Stimulated activated CD4-positive, alpha-beta T cell treated with anti-CD3 and anti-CD28 coated beads, TNF-alpha, amount 100 ng/mL, for 4 hours (primary cell): ENCODE measurements at places on chromosomes 5 and 9.

DNA sequence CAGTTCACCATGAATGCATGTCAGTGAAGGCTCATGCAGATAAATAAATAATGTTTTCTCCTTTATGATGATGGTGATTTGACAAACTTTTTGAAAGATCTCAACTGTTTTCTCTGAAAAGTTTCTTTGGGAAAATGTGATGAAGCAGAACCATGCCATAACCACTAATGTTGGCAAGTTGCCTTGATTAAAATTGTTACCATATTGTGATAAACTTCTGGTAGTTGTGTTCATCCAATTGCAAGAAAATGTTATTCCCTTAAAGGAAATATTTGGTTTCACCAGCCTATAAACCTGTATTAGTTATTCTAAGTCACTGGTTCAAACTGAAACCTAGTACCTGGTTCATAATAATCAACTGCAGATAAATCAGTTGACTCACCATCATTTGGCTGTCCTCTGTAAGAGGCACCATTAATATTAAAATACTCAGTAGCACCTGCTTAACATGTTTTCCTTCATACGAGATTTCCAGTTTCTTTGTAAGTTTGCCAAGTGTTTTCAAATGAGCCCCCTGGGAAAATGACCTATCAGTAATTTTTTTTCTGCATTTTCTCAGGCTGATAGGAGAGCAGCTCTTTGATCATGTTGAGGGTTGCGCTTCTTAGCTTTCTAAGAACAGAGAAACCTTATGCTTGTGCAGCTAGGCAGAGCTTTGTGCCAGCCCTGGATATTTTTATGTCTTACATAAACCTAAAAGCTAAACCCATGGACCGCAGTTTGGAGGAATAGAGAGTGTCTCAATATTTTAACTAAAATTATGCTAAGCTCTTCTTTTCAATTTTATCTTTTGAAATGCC is 88.0 kb downstream of the LURAP1L start:
- no peak for DNase-seq

GRCh38 chr5:160506006-160507004 is 84.7 kb downstream of the PTTG1 start:
- DNase-seq: peak; percentile 14

DNA sequence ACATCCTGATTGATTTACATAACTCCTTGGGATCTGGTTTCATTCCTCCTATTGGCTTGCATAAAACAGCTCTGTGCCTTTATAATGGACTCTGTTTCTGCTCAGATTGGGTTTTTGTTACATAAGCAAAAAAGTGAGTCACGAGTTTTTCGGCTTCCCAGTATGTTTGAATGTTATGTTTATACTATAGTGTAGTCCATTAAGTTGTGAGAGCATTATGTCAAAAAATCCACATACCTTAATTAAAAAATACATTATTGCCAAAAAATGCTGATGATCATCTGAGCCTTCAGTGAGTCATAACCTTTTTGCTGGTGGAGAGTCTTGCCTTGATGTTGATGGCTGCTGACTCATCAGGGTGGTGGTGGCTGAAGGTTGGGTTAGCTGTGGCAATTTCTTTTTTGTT is 144.6 kb downstream of the CCDC171 start:
- DNase-seq: no peak

DNA sequence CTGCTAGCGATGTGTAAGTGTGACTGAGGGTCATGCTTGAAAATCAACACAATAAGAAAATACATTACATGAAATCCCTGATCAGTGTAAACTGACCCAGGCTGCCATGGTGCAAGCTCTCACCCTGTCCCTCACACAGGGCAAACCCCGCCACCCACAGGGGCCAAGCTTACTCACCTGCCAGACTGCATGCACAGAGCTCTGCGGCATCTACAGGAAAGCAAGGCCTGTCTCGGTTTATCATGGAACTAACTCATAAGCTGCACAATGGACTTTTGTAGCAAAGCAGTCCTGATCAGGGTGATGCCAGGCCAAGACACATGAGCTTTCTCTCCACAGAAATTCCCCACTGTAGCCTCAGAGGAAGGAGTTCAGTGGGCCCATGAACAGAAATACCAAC is 9.7 kb downstream of the IPPK start:
- DNase-seq: no peak

- DNase-seq: no peak
These were observed 55.0 kb downstream of the RASGEF1C start for GRCh38 chr5:180153991-180154390.

DNA sequence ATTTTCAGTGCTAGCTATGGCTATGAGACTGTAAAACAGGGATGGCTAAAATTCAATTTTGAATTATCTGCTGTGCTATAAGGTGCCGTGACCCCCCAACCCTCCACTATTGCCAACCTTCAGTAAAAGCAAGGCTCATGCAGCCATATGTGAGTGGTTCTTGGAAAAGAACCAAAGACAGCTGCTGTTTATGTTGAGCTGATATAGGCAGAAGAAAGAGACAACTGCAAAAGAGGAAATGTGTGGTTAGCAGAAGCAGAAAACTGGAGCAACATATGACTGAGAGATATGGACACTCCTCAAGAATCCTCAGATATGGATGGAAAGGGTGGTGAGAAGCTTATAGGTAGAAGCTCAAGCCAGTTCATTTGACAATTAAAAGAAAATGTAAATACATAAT is 200.3 kb downstream of the TLE1 start:
- DNase-seq: no peak

DNA sequence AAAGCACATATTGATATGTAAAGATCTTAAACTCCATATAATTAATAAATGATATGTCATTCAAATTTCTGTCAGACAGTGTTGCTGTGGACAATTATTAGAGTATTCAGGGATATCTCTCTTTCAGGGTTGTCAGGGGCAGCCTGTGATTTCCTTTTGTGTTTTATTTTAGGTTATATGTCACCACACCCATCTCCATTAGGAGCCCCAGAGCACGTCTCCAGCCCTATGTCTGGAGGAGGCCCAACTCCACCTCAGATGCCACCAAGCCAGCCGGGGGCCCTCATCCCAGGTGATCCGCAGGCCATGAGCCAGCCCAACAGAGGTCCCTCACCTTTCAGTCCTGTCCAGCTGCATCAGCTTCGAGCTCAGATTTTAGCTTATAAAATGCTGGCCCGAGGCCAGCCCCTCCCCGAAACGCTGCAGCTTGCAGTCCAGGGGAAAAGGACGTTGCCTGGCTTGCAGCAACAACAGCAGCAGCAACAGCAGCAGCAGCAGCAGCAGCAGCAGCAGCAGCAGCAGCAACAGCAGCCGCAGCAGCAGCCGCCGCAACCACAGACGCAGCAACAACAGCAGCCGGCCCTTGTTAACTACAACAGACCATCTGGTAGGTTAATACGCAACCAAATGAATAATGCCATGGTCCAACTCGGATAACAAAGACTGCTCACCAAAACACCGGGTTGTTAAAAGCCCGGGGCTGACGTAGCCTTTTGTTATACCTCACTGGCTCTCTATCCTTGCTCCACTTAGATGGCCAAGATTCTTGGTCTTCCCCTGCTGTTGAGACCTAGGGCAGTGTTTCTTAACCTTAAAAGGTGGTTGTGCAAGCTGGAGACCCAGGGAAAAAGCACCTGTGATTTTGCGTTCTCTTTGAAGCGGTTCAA is 24.4 kb downstream of the SMARCA2 start:
- no peak for DNase-seq

GRCh38 chr5:83453937-83454336 is 17.6 kb upstream of the VCAN start:
- no peak for DNase-seq

GRCh38 chr9:109342878-109343277 is 22.0 kb upstream of the EPB41L4B start:
- no peak for DNase-seq

DNA sequence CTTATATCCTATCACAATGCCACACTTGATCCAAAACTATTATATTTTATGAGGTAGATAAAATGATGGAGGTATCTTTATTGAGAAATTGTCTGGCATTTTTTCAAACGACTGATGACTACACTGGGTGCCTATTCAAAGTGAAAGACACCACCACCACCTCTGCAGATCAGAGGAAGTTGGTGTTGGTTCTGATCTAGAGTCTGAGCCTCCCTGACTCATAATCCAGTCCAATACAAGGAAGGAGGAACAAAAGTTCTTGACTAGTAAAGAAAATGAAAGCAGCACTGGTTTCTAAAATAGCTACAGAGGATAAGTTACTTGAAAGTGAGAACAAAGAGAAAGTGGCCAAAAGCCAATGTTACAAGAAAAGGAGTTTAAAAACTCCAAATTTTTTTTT is 139.9 kb downstream of the RFX3 start:
- peak; percentile 4 for DNase-seq

GRCh38 chr9:93587651-93588347 is 11.4 kb downstream of the PHF2 start:
- no peak for DNase-seq

DNA sequence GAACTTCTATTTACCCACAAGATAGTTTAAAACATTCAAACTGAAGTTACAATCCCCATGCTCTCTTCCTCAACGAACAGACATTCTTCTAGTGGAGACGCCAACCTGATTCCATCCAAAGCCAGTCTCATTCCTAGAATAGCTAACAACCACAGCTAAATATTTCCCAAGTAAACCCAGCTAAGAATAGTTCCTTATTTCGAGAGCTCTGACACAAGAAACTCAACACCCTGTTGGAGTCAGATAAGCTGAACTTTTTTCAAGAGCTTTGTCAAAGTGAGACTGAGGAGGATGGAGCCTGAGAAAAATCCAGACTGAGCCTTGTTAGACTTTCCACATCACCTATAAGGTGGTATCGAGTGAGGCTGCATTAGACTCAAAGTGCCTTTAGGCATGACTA is 56.7 kb upstream of the RPS23 start:
- DNase-seq: no peak

DNA sequence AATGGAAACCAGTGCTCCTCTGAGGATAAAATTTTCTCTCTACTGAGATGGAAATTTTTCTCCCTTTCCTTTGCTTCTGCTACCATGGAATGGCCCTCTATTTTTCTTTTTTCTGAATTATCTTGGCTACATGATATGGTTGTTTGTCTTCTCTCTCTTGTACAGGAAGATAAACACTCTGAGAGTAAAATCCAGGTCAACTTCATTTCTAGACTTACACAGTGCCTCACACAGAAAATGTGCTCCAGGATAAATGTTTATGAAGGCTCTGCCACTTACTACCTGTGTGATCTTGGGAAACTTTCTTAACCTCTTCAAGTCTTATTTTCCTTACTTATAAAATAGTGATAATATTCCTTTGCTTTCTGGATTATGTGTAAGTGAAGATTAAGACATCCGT is 153.9 kb downstream of the PRELID2 start:
- DNase-seq: no peak

- no peak for DNase-seq
These were observed 2384.8 kb upstream of the ACO1 start for GRCh38 chr9:29999645-30000044.

DNA sequence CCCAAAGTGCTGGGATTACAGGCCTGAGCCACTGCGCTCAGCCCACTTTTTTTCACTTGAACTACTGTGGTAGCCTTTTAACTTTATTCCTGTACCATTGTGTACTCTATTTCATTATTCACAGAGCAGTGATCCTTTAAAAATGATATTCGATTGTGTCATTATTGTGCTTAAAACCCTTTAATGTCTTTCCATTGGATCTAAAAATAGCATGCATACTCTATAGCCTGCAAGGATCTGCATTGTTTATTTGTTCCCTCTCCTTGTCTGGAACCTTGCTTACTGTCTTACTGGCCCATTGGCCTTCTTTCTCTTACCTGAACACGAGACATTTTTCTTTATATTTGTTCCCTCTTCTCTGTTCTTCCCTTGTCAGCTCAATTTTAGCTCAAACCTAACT is 15.7 kb downstream of the GPBP1 start:
- DNase-seq: no peak
